ENCODE measurements at places on chromosomes 7 and 10.
A peak's percentile ranks its signal among the peaks of the same experiment; 100 is the strongest.

- no peak for DNase-seq
Measured at GRCh38 chr10:102434394-102435132, 2.2 kb upstream of the CUEDC2 start.

GRCh38 chr10:60351191-60351853, 38.4 kb downstream of the ANK3 start:
- no peak for DNase-seq

DNA sequence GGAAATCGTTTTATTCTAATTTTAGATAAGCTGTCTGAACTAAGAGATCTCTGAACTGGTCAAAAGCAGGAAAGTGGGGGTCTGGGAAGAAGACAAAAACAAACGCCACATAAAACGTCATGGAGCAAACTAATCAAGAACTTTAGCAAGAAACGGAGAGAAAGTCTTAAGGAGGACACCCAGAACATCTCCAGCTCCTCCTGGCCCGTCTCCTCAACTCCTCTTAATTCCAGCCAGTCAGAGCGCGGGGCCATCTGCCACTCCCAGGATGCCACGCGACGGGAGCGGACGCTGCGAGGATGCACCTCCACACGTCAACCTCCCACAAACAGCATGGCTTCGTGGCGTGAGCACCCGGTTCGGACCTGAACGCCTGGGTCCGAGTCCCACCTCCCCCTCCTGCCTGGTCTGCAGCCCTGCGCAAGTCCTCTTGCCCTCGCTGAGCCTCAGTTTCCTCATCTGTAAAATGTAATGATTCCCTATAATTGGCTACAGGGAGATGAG, 598 bp downstream of the MMS19 start:
- peak; percentile 70 for DNase-seq

DNA sequence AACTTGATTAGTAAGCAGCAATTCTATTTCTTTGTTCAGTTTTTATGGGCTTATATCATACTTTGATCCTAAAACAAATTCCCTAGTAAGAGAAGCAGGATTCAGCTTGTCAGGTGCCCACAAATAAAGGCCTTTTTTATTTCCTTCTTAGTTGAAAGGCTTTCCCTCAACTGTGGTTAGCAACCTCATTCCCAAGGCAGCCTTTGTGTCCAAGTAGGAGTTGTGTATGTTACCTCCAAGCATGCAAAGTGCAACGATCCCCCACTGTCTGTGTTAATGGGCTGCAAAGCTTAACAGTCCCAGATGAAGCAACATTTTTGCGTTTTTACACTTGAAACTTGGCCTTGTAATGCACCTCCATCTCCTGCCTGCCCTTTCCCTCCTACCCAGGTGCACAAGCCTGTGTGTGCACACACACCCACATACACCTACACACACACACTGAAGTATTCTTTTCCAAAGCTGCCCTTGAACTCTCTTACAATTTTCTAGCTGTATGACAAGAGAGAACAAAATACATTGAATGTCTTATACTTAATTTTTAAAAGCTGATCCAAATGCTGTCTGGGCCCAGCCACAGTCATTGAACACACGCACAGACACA, 278.2 kb downstream of the SNX13 start:
- DNase-seq, result no peak

- no peak for DNase-seq
Measured at GRCh38 chr7:139842401-139843210, 13.5 kb downstream of the TBXAS1 start.

DNA sequence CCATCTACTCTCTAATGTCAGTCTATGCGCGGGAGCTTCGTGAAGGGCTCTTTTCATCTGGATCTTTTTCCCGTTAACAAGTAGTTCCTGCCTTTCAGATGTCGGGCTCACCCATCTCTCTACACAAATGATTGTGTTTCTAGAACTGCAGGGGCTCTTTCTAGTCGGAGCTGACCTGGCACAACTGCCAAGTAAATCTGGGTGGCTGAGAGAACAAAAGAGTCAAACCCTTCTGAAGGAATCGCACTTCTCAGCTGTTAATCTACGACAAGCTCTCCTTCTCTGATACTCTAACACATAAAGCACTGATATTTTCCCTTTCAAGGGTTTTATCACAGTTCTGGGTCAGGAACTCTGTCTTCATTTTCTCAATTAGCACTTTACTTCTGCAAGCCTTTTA, 144.7 kb downstream of the NRP1 start:
- DNase-seq, result no peak

DNA sequence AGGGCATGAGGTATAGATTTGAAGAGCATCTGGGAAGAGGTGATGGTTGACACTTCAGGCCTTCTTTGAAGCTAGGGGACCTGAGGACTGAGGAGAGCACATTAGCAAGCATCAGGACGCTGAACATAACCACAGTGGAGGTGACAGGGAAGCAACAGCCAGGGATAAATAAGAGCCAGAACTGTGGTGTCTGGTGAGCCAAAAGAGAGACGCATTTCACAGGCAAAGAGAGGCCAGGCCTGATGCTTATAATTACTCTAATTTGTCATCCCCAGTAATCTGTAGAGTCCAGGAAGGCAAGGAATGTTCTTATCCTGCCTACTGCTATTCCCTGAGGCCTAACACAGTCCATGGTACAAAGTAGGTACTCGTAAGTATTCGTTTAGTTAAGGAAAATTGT, 10.4 kb upstream of the FAS start:
- DNase-seq, result no peak

DNA sequence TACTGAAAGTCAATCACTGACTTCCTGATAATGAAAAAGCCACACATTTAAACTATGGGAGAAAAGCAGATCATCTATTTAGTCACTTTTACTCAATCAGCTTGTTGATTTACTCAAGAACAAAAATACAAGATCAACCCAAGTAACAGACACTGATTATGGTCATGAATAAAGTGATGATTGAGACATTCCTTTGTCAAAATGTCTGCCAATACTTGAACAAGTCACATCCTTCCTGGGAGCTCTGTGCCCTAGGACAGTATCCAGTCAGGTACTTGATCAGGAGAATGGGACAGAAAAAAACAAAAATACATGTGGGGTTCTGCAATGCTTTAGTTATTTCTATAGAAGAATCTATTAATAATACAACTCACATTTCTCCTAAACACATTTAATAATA, 150.0 kb upstream of the NEBL start:
- DNase-seq, result no peak

GRCh38 chr10:77080361-77081027, 557.1 kb downstream of the KCNMA1 start:
- DNase-seq, result no peak

DNA sequence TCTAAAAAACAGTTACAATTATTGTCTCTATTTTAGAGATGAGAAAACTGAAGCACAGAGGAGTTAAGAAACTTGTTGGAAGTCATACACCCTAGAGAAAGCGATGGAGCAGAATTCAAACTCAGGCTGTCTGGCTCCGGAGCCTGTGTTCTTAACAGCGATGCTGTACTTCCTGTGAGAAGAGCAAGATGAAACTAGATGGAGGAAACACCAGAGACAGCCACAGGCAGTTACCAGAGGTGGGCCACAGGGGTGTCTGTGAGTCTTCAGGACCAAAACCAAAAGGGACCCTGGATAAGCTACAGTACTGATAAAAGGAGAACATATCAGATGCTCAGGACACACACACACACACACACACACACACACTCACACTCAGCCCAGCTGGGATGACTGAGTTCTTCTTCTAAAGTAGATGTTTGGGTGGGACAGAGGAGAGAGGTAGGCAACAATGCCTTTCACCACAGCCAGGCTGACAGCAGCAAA, 289.2 kb downstream of the FZD1 start:
- DNase-seq, result no peak

GRCh38 chr7:150876817-150877526, 24.7 kb downstream of the AOC1 start:
- DNase-seq, result no peak

DNA sequence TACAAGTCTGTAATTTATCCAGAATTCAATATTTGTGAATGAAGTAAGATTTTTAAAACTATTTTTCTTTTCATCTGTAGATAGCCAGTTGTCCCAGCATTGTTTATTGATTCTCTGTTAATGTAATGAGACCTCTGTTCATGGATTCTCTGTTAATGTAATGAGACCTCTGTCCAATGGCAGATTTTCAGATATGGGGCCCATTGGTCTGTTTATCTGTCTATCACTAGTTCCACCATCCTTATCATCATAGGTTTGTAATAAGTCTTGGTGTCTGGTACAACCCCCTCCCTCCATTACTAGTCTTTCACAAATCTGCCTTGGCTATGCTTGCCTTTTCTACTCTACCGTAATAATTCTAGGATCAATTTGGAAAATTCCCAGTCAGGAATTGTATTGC, 276.6 kb downstream of the ARHGAP12 start:
- no peak for DNase-seq

DNA sequence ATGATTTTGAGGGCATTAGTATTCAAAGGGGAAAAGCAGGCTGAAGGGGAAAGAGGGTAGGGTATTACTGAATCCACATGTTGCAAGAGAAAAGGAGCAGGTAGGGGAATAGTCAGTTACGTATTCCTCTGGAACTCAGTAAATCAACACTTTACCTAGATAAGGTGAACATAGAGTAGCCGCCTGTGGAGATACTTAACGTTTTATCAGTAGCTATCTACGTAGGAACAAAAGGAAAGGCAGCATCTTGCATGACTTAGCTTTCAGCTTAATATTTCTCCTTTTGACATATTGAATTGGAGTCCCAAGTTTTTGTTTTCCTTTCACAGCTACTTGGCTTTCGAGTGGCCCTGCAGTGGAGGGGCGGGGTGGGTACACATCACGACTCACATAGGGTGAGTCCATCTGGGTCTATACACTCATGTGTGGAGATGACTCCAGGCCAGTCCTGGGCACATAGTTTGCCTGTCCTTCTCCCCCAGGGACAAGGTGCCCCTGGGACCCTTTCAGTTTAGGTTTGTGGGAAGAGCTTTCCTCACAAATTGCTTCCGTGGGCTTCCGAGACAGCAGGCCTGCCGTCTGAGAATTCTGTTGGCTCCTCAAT, 48.1 kb downstream of the CCNY start:
- no peak for DNase-seq

GRCh38 chr10:14701466-14701865, 73.2 kb downstream of the FAM107B start:
- DNase-seq, result no peak

- DNase-seq, result no peak
Measured at GRCh38 chr10:70441161-70441894, at the start of gene NODAL. NODAL (minus strand) TSS chr10:70441681; CDS start chr10:70441667, 14 bp downstream.

GRCh38 chr7:106569500-106569929, 91.4 kb downstream of the CCDC71L start:
- DNase-seq, result no peak

GRCh38 chr7:129205987-129206785, 17.8 kb downstream of the SMO start:
- no peak for DNase-seq

DNA sequence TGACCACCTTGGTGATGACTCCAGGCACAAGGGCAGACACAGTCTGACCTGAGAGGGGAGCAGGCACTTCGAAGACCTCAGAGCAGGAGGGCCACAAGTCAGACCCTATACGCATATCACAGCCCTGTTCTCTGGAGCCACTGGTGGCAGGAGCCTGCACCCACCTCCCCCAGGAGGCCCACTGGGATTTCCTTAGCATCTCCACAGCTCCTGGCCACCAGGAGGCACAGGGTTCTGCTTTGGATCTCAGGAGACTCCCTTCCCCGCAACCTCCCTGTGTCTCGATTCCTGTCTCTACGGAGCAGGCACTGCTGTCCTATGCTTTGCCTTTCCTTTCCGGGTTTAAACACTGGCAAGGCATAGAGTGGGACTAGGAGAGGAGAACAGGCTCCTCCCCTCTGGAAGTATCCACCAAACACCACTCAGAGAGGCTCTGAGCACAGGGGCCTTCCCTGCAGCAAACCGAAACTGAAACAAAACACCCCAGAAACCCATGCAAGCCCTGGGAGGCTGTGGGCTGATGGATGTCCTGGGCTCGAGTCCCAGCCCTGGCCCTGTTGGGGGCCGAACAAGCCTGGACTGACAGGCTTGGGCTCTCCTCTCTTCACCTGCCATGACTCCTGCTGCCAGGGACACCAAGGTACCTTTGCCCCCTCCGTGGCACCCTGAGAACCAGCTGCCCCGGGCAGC, 166.3 kb downstream of the NEURL1 start:
- peak; percentile 91 for DNase-seq

DNA sequence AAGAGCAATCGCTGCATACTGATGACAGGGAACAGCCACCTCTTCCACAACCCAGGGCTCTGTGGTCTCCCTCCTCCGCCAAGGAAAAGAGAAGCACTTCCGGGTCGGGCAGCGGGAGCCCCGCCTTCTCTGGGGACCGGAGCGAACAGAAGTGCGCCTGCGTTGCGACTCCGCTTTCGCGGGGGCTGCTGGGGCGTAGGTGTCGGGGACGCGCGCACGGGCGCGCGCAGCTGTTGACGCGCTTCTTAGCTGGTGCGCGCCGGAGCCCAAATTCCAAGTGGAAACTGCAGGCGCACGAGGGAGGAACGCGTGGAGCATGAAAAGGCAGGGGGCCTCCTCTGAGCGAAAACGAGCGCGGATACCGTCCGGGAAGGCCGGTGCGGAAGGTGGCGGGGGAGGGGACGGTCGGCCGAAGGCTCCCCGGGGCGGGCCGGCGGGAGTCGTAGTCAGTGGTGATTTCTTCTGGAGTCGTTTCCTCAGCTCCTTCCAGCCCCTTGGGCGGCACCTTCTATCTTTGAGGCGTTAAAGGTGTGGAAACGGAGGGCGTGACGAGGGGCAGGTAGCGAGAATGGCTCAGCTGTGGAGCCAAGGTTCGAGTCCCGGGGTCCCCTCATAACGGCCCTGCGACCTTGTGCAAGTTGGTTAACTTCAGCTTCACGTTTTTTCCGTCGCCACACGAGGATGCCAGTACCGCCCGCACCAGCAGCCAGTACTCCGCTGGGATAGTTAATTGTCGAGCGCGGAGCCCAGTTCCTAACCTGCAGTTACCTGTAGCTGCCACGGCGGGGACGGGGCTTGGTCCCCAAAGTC, at the start of the genes COX15 and CUTC:
COX15 (minus strand) TSS at position 95 of the 810 bp plus-strand sequence; CDS start at position 17, 78 bp downstream.
CUTC (plus strand) TSS at position 202 of the 810 bp plus-strand sequence; CDS start at position 317, 115 bp downstream.
- DNase-seq, result peak; percentile 79

GRCh38 chr10:33547976-33548375, 213.5 kb upstream of the NRP1 start:
- no peak for DNase-seq

DNA sequence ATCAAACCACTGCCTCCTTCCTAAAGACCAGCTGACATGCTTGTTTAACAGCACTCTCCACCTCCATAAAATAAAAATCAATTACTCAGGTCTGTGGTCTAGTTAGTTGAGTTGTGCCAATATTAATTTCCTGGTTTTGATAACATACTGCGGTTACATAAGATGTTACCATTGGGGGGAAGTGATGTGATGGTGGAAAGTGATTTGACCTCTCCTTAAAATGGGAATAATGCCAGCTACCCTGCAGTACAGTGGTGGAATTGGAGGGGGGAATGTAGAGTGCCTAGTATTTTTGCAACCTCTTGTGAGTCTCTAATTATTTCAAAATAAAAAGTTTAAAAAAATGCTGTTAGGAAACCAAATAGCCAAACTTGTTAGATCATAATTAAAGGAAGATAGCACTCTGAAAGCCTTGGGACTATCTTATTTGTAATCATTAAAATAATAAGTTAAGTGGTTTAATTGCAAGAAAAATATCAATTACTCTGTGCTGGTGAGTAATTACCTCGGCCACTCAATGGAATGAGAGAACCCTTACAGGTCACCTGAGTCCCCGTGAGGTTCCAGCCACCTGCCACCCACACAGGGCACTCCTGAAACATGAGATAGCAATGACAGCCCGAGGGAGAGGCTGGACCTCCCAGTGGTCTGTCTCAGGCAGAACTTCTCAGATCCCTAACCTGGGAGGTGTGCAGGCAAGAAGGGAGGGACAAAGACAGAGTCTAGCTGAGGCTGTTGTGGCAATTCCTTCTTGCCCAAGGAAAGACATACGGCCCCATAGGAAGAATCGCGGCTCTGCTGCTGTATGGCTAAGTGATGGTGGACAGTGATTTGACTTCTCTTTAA, 94.1 kb downstream of the SH3PXD2A start:
- DNase-seq, result no peak
